Fibroblast of the aortic adventitia (primary cell): ENCODE measurements at places on chromosomes 5 and 9.

DNA sequence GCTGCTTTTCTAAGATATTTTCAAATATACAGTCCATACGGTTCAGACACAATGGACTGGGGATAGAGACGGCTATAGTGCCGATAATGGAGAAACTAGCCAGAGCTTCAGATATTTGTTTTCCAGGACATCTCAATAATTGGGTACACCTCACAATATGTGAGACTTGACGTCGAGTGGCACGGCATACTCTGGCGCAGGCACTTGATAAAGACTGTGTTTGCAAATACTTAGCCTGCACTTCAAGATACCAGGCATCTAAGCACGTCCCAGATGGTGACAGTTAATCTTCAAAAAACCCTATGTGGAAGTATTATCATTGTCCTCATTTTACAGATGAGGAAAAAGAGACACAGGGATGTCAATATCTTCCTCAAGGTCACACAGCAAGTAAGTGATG is 48.5 kb downstream of the SEMA5A start:
- DNase-seq: no peak

GRCh38 chr9:117138231-117138630 is 276.6 kb downstream of the ASTN2 start:
- DNase-seq: no peak

DNA sequence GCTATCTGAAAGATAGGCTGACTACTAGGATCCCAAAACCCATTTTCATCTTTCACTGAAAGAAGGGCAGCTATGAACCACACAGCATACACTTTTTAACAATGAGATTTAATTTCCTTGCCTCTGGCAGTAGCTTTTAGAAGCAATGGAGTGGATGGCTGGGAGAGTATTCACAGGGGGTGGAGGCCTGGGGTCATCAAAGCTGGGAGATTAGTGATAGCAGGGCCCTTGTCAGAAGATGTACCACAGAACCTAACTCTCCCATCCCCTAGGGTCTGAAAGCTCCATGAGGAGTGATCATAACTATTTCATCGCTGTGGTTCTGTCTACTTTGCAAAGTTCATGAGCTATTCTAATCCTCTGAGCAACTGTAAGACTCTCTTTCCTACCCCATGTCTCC is 332.2 kb downstream of the PRELID2 start:
- no peak for DNase-seq

DNA sequence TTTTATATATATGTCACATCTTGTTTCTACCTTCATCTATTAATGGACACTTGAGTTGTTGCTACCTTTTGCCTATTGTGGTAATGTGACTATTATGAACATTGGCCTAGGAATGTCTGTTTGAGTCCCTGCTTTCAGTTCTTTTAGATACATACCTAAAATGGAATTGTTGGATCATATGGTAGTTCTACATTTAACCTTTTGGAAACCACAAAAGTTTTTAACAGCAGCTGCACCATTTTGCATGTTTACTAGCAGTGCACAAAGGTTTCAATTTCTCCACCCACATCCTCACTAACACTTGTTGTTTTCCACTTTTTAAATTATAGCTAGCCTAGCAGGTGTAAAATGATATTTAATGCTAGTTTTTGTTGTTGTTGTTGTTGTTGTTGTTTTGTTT is 88.4 kb downstream of the GALNT10 start:
- DNase-seq: no peak

DNA sequence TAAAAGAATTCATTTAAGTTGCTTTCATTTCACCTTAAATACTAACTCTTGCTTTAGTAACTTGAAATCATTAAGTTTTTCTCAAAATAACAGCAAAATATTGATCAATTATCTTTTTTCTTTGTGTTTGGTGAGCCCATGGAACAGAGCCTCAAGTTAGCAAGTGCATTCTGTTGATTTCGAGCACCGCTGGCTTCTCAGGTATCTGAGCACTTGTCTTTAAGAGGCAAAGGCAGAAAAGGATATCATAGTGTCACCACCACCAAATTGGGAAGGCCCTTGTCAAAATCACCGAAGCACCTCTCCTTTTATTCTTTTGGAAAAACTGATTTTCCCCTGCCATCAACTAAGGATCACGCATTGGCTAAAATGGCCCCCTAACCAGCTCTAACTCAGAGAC is 17.1 kb upstream of the CTNNAL1 start:
- DNase-seq: no peak

DNA sequence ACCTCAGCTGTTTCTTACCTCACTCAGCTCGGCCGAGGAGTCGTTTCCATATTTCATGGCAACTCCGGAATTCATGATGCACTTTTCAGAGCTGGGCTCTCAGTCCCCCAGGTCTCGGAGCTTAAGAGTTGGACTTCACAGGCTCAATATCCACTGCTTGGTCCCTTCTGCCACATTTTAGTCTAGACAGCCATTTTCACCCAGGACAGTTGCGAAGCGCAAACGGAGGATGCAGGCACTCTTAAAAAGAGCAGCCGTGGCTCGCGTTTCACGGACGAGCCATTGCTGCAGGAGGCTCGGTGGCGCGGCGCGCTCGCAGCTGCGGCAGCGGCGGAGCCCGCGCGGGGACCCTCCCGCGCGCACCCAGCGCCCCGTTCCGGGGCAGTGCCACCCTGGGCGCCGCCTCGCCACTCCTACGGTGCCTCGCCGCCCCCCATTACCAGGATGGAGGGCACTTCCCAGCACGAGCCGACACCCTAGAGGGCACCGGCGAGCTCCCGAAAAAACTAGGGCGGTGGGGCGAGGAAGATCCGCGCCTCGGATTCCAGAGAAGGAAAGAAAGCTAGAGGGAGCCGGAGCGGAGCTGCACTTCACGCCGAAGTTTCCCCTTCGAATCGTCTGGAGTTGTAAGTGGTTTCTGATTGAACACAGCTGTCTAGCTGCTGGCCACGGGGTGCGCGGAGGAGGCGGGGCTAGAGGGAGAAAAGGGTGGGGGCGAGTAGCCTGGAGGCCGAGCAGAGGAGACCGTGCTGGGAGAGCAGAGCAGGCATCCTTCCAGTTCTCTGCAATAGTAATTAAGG is 140.3 kb downstream of the TSSK1B start:
- DNase-seq: peak; percentile 93

DNA sequence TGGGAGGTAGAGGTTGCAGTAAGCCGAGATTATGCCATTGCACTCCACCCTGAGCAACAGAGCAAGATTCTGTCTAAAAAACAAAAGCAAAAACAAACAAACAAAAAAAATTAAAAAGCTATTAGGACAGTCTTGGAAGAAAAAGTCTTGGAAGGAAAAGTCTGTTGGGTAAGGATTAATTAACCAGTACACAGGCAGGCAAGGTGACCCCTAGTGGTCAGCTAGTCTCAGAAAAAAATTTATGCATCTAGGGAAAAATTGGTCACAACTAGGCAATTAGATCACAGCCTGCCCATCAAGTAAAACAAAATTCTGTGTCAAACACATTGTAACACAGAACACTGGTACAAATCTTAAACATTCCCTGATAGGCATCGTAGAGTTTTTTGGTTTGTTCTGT is 6.7 kb upstream of the ANKRD18B start:
- peak; percentile 61 for DNase-seq

DNA sequence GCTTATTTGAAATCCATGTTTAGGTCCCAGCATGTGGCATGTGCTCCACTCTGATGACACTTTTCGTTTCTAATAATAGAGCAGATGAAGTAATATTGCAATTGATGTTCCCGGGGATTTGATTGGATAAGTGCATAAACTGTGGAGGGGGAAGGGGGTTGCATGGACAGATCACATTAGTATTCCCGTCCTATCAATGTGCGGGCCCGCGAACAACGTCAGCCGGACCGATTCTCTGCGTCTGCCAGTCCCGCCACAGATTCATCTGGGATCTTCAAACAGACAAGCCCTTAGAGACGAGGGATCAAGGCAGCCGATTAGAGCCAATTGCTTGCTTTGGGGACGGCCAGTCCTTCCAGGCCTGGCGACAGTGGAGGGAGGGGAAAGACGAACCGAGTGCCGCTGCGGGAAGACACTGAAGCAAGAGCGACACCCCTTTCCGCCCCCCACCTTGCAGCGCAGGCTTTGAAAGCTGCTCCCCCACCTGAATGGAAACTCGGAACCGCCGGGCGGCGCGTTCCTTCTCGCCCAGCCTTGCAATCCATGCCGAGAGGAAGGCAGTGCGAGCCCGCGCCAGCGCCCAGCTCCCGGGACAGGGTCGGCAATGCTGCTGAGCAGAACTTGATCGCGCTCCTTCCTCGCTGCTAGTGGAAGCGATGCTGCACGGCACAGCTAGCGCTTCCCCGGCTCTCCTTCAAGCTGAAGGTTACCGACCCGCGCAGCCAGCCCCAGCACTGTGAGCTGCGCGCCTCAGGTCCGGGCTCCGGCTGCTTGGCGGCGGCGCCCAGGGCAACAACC is at the start of gene RGS7BP:
Gene RGS7BP (plus strand): TSS at position 247 of the 798 bp plus-strand sequence. CDS start 610 bp downstream, outside the sequence.
- peak; percentile 23 for DNase-seq

DNA sequence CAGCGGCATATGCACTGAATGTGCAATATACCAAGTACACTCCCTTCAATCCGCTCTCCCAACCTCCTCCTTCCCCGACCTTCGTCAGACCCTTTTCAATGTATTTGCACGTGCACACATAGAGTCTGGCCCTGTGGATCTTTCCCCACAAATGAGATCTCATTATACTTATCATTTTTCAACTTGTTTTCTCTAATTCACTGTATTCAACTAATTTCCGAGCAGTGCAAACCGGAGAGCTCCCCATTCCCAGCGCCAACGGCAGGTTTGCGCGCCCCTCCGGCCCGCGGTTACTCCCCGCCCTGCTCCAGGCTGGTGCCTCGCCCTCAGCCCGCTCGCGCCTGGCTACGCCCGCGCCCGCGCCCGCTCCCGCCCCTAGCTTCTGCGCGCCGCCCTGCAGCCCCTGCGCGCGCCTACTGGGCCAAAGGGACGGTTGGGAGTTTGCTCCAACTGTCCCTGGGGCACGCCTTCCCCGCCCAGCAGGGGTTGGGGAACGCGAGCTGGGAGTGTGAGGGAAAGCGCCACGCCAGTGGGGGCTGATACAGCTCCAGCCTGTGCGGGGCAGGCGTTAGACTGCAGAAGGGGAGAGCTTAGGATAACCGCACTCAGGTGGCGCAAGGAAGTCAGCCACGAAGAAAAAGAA is 3.3 kb upstream of the CDC20B start:
- no peak for DNase-seq

DNA sequence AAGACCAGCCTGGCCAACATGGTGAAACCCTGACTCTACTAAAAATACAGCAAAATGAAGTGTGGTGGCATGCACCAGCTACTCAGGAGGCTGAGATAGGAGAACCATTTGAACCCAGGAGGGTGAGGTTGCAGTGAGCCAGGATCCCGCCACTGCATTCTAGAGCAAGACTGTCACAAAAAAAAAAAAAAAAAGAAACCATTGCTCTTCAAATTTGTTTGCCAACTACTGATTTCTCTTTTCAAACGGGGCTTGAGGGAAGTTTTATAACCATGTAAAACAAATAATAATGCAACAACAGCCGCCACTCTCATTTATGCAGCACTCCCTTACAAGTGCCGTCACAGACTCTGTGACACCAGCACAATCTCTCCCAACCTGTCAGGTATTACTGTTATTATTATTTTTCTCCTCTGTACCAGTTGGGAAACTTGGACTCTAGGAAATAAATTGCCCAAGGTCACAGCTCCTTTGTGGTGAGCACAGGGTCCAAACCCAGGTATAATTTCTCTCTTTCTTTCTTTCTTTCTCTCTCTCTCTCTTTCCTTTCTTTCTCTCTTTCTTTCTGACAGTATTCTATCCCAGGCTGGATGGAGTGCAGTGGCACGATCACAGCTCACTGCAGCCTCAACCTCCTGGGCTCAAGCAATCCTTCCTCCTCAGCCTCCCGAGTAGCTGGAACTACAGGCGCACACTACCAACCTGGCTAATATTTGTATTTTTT is 25.4 kb downstream of the SERINC5 start:
- no peak for DNase-seq

DNA sequence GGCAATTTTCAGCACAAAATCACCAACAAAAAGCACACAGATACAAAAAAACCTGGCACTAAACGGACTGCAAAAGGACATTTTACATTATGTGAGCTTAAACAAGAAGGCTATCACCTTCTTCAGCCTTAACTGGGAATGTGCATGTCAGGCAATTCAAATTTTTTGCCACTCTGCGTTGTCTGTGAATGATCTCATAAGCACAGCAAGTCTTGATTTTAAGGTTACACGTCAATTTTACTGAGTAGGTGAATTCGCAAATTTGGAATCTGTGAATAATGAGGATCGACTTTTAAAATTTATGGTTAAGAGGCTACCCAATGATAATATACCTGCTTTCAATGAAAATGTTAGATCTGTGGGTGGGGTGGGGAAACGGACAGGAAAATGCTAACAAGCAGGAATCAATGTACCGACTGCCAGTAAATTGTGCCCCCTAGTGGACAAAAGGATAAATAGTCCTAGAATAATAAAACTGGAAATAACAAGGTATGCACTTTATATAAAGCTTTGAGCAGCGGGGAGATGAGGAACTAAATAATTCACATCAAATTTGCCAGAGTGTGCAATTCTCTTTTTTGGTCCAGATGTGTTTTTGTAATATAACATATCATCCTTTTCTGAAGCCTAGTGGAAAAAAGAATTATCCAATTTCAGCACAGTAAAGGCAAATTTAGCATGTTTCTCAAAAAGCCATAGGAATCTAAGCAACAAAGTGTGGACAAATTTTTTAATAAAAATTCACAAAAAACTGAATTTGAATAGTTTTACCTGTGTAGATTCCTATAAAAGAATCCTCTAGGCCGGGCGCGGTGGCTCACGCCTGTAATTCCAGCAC is 20.5 kb downstream of the EQTN start:
- DNase-seq: peak; percentile 75

DNA sequence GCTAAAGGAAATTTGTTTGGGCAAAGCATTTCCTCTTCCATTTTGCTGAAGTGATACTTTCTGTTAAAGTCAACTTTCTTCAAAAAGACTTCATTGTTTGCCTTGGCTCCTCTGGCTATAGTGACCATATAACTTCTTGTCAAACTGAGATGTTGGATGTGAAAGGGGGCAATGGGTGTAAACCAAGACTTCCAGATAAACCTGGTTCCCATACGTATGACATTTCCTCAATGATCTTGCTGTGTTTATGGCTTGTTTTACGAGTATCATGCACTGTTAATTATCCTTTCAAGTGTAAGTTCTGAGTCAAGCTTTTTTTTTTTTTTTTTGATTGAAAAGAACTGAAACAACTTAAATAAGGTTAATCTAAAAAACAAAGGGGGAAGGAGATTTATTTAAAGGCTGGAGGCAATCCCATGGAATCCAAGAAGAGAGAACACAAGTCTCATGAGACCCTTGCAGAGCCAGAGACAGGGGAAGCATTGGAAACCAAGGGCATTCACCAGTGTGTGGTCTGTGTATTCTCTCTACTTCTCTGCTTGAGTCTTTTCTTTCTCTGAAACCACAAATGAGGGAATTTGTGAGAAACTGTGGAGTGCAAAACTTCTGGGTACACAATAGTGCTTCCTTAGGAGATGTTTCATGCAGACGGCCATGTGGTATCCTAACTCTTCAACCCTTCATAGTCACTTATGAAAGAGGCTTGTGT is 335.3 kb downstream of the RAB3C start:
- no peak for DNase-seq

- peak; percentile 51 for DNase-seq
Measured at GRCh38 chr9:122827761-122828093, 661 bp downstream of the PDCL start.

DNA sequence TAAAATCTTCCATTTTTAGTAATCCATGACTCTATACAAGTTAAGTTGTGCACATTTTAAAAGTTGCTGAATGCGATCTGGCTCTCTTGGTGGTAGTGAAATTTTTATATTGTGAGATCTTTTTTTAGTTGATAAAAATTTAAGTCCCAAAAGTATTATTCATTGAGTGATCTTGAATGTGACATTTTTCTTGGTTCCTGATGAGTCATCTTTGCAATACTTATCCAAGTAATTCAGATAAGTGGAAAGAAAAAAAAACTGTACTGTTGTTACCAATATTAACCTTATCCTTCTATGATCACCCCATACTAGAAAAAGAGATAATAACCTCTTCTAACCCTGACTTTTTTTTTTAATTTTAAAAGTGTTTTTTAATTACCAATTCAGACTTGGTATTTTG is 601.3 kb downstream of the PSAT1 start:
- no peak for DNase-seq
